ENCODE measurements at places on chromosomes 2 and 18. TPM values are rescaled to one million over a fixed set of nuclear protein-coding genes. Genes with fewer than 3 reads are reported as not detected.

Gene MEIS1
- total RNA-seq, result 4.3 TPM

Gene TMEM169
- total RNA-seq, result 0.27 TPM

Gene STARD6
- total RNA-seq, result not detected

Gene CTIF
- total RNA-seq, result 68.8 TPM

Gene RGPD4
- not detected for total RNA-seq

Gene CHRND
- not detected for total RNA-seq

Gene CNTNAP5
- not detected for total RNA-seq

Gene SUMO1
- 95.5 TPM for total RNA-seq

Gene SAG
- not detected for total RNA-seq

Gene RIOK3
- total RNA-seq, result 128 TPM

Gene GCG
- total RNA-seq, result not detected

All from mammary epithelial cell (primary cell).